H1 (cell line): ENCODE measurements at places on chromosomes 2 and 18.

DNA sequence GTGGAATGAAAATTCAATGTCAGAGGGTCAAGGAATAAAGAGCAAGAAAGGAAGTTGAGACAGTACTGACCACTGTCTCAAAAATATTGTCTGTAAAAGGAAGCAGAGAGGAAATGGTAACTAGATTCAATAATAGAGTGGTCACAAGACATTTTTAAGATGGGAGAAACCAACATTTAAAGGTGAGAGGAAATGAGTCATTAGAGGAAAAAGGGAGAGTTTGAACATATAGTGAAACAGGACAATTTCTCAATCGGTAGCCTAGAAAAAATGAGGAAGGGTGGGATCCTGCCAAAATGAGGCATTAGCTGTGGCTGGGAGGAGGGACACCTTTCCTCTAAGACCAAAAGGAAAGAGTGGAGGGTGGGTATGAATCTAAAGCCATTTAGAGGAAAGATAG lies 288.5 kb downstream of the SP3 start:
- DNase-seq = no peak

DNA sequence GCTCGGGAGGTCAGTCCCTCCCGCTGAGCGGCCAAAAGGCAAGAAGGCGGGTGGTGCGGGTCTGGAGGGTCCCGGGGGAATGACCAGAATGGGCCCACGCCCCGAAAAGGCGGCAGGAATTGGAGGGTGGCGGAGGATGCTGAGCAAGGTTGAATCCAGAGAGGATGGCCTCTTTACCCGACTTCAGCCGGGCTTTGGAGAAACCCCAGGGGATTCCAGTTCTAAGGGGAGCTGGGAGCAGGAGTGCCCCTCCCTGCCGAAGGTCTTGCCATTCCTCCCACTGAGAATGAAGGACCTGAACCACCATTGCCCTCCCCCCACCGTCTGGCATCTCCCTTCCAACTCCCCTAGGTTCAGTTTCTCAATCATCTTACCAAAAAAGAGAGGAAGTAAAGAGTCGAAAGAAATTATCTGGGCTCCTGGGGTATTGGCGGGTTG lies 38.9 kb upstream of the ATP6V1B1 start:
- DNase-seq = no peak

DNA sequence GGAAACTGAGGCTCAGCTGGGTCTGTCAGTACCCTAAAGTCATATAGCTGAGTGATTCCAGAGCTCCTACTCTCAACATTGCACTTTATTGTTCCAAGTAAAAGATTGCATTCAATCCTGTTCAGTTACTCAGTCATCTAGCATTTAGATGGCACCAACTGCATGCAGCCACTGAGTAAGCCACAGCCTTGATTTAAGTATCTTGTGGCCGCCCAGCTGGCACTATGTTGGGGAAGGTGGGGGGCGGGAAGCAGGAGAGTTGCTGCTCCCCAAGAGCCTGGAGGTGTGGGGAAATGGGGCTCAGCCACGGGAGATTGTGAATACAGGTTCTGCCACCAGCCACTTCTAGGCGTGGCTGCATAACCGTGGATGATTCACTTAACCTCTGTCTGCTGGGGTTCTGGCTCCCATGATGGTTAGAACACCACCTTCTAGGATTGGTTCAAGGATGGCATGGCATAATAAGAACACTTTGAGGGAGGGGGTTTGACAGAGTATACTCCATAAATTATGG lies 17.1 kb downstream of the ZFP36L2 start:
- no peak for DNase-seq

GRCh38 chr2:240932001-240932723 lies 26.0 kb downstream of the CROCC2 start:
- no peak for DNase-seq

GRCh38 chr18:61984349-61984748 lies 91.5 kb upstream of the RNF152 start:
- DNase-seq = no peak

GRCh38 chr2:205763708-205764211 lies 81.5 kb downstream of the NRP2 start:
- DNase-seq = peak; percentile 98

GRCh38 chr2:109128616-109129355 lies at the start of gene SH3RF3:
TSS of gene SH3RF3 (plus strand) at chr2:109129205.
- peak; percentile 77 for DNase-seq

GRCh38 chr18:25166113-25166512 lies 185.9 kb downstream of the ZNF521 start:
- DNase-seq = no peak

GRCh38 chr2:36553683-36554082 lies 44.3 kb downstream of the FEZ2 start:
- DNase-seq = no peak

DNA sequence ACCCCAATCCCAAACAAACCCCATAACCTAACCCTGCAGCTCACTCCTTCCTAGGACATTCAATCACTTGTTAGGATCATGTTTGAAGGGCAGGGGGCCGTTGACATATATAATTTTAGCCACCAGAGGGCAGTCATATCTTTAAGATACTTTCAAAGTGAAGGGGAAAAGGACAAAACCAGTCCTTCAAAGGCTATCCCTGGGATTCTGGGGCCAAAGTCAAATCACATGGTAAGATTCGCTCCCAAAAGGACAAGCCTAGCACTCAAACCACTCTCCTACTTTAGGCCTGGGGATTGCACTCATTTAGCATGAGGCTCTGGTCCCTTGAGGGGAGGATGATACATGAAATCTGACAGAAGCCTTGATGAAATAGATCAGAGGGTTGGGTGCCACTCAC lies 44.6 kb downstream of the HAUS1 start:
- peak; percentile 43 for DNase-seq

- no peak for DNase-seq
Observed at GRCh38 chr2:68368654-68369336, 3.7 kb downstream of the PLEK start.

GRCh38 chr2:44944102-44944951 lies 2.8 kb downstream of the SIX3 start:
- DNase-seq = no peak

DNA sequence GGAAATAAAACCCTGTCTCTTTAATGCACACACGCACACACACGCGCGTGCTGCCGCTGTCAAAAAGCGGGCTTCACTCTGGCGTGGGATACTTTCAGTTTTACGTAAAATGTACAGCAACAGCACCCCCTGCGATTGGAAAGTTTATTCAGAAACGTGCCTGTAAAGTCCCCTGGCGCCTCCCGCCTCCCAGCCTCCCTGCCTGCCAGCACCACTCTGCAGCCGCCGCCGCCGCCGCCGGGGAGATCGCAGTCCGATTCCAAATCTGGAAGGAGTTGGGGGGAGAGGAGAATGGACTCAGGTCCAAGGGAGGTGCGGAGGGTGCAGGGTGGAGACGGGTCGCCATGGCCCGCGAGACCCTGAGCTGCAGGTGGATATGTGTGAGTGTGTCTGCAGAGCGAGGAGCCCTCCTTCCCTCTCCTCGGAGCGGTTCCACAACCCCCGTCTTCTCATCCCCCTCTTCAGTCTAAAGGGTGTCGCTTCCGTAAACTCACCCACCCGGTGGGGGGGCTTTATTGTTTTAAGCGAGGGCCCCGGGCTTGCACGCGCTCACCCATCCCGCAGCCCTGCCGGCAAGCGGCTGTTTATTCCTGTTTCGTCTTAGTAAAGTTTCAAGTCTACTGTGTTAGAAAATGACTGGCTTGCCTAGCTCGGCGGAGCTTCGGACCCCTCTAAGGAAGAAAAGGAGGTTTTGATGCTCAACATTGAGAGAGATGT lies 1.8 kb upstream of the BCL11A start:
- no peak for DNase-seq

GRCh38 chr18:37658894-37659293 lies 93.3 kb upstream of the CELF4 start:
- DNase-seq = no peak

DNA sequence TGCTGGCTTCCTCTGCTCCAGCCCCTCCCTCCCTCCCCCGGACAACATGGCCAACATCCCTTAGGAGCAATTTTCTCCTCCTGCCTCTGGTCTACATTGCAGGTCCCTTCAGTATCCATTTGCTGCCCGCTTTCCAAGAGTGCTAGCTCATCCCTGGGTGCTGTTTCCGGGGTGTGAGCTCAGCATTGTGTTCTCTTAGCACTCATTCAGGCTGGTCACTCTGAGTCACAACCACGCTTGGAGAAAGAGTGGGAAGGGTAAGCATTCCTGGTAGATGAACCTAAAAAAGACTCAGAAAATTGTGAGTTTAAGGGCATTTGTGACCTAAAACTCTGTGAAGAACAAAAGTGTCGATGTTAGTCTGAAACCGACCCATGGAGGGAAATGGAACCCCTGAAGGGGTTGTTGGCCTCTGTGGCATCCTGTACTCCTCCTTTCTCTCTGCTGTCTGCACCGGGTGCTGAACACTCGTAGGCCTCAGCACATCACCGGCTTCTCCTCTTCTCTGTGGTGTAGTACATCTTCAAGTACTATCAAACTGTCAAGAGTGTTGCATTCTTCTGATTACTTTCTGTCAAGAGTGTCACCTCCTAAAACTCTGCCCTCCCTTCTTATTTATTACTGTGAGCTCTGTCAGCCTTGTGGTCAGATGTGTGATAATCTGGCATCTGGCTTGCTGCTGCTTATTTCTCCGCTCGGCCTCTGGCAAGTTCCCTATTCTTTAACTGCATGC lies 73.0 kb downstream of the CTNNA2 start:
- DNase-seq = no peak

DNA sequence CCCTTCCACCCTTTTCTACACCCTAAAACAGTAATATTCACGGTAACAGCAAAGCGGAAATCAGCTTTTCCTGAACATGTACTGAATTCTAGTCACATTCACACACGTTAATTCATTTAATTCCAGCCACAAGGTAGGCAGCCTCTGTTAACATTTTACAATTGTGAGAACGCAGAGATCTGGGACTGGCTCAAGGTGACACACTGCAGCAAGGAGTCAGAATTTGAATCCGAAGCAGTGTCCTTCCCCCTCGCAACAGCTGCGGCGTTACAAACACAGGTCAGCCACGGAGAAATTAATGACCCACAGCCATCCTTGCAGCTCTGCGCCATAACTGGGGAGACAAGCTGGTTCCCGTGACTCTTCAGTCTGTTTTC lies 818 bp upstream of the SLC20A1 start:
- no peak for DNase-seq

DNA sequence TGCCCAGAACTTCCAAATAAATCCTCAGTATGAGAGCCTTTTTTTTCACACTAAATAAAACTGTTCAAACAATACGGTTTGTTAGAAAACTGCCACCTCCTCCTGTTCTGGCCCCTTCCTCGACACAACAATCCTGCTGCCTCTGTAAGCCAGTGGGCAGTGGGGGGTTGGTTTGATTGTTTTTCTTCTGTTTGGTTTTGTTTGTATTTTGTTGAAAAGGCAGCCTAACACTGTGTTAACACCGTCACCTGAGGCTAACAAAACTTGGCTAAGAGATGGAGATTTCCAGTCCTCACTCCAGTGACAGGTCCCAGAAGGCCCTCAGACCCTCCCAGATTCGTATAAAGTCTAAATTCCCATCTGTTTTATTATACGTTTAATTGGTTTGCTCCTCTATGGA lies 402.1 kb downstream of the ZNF521 start:
- no peak for DNase-seq
